Mesenchymal stem cell (in vitro differentiated cells and primary cell): ENCODE measurements at places on chromosomes 4 and X.
A peak's percentile ranks its signal among the peaks of the same experiment; 100 is the strongest.

- H3K4me3 ChIP-seq = no peak overlapping the region
- no peaks in the 10 kb centered on the region for H3K27me3 ChIP-seq
- H3K36me3 ChIP-seq = no peaks in the 10 kb centered on the region
- no peak for DNase-seq
Measured at GRCh38 chr4:165426823-165427222, 48.0 kb downstream of the CPE start.

DNA sequence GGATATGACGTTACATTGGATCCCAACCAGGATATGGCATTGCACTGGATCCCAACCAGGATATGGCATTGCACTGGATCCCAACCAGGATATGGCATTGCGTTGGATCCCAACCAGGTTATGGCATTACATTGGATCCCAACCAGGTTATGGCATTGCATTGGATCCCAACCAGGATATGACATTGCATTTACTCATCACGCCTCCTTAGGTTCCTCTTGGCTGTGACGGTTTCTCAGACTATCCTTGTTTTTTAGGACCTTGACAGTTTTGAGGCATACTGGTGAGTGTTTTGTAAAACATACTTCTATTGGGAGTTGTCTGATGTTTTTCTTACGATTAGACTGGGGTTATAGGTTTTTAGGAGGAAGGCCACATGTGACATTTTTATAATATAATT lies 5.4 kb upstream of the ACSL1 start:
- H3K27ac ChIP-seq = no peak overlapping the region
- H3K4me3 ChIP-seq = no peak overlapping the region
- H3K36me3 ChIP-seq = no peaks in the 10 kb centered on the region
- peaks cover 3% of the 10 kb centered on the region for H3K27me3 ChIP-seq

- no peaks in the 10 kb centered on the region for H3K4me1 ChIP-seq
- no peak overlapping the region for H3K4me3 ChIP-seq
- no peak for DNase-seq
Measured at GRCh38 chr4:132564920-132565319, 584.2 kb upstream of the PCDH10 start.

DNA sequence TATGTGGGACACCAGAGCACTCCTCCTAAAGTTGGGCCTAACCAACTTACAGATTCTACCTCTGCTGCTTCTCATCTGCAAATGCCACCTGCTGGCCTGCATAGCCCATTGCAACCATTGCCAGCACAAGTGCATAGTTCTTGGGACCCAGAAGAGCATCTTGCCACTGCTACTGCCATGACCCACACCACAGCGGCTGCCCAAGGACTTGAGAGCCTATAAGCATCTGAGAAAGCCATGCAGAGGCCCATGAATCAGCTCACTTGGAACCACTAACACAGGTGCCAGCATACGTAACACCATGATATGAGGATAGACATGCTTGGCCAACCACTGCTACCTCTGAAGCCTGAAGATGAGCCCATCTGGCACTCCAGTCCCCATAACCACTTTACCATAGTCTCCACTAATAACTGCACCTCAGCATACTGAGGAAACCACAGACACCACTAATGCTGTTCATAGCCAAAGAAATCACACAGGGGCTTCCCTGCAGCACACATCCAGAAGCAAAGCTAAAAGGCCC lies 258.1 kb upstream of the AGTR2 start:
- no peaks in the 10 kb centered on the region for H3K36me3 ChIP-seq
- H3K4me3 ChIP-seq = no peak overlapping the region
- H3K27me3 ChIP-seq = no peaks in the 10 kb centered on the region
- H3K27ac ChIP-seq = no peak overlapping the region

GRCh38 chrX:22069586-22069985 lies 37.5 kb downstream of the PHEX start:
- H3K27ac ChIP-seq = no peak overlapping the region
- no peak overlapping the region for H3K4me3 ChIP-seq
- DNase-seq = no peak
- no peaks in the 10 kb centered on the region for H3K4me1 ChIP-seq
- H3K36me3 ChIP-seq = no peaks in the 10 kb centered on the region
- no peaks in the 10 kb centered on the region for H3K27me3 ChIP-seq

- no peaks in the 10 kb centered on the region for H3K4me1 ChIP-seq
- DNase-seq = no peak
- peaks cover 14% of the 10 kb centered on the region for H3K27me3 ChIP-seq
- H3K27ac ChIP-seq = no peak overlapping the region
Measured at GRCh38 chr4:55661398-55662056, 25.4 kb upstream of the NMU start.

DNA sequence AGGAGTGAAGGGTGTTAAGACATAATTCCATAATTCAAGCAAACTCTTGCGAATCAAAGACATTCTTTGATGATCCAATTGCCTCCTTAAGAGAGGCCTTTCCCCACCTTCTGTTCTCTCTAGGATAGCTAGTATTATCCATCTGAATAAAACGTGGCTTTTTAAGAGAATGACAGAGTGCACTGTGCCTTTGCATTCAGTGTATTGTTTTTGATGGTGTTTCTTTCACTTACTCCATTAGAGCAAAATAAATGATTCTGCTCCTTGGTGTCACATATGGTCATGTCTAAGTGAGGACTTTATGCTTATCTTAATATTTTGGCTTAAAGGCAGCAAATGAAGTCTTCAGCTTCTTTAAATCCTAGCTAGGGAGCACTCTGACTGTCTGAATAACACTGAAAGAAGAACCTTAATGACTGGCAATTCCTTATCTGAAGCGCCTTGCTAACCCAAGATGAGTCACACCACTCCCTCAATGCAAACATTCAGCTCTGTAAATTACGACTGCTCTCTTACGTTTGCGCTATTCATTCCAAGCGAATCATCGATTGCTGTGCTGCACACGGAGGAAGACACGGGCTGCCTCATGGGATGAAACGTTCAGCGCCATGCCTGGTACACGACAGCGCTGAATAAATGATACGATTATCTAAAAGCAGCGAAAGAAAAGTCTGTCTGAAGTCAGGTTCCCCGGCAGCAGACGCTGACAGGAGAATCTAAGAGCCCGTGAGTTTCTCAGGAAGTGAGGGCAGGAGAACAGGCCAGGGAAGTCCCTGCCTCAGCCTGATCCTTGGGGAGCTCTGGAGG lies 35.1 kb upstream of the GEMIN8 start:
- peak; percentile 79 for DNase-seq
- no peak overlapping the region for H3K4me3 ChIP-seq
- H3K4me1 ChIP-seq = no peaks in the 10 kb centered on the region
- peaks cover 39% of the 10 kb centered on the region for H3K27me3 ChIP-seq

DNA sequence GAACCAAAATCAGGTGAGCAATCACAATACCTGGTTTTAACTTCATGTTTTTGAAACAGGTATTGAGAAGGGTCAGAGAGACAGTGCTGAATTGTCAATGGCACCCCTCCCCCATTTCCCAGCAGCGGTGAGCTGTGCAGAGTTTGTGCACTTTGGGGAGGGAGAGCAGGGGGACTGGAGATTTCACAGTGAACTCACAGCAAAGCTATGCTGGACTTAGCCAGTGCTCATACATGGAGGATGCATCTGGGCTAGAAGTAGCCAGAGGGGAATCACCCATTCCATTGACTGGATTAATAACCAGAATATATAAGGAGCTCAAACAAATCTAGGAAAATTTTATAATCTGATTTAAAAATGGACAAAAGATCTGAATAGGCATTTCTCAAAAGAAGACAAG lies 612.6 kb downstream of the STPG2 start:
- H3K27ac ChIP-seq = no peak overlapping the region
- no peak for DNase-seq
- no peak overlapping the region for H3K4me3 ChIP-seq
- H3K36me3 ChIP-seq = no peaks in the 10 kb centered on the region
- no peaks in the 10 kb centered on the region for H3K4me1 ChIP-seq

DNA sequence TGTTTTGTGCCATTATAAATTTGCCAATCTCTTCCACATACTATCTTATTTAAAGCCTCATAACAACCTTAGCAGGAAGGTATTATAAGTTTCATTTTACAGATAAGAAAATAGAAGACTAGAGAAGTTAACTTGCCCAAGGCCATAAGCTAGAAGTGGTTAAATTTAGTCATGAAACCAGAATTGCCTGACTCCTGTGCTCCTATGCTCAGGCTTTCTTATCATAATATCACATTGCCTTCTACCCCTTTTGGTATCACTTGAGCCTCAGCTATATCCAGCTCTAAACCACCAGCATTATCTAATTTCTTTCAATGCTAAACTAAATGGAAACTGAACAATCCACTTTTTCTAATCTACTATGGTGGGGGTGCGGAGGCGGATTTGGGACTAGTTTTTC lies 164.7 kb downstream of the GBA3 start:
- H3K27me3 ChIP-seq = no peaks in the 10 kb centered on the region
- no peak overlapping the region for H3K27ac ChIP-seq
- no peaks in the 10 kb centered on the region for H3K4me1 ChIP-seq
- H3K4me3 ChIP-seq = no peak overlapping the region
- no peak for DNase-seq

- no peak overlapping the region for H3K4me3 ChIP-seq
- H3K4me1 ChIP-seq = no peaks in the 10 kb centered on the region
- no peaks in the 10 kb centered on the region for H3K27me3 ChIP-seq
- H3K36me3 ChIP-seq = no peaks in the 10 kb centered on the region
Measured at GRCh38 chrX:10387011-10387410, 230.2 kb downstream of the CLCN4 start.

- no peak for DNase-seq
- H3K36me3 ChIP-seq = no peaks in the 10 kb centered on the region
- H3K27me3 ChIP-seq = no peaks in the 10 kb centered on the region
- no peak overlapping the region for H3K27ac ChIP-seq
- no peaks in the 10 kb centered on the region for H3K4me1 ChIP-seq
- no peak overlapping the region for H3K4me3 ChIP-seq
Measured at GRCh38 chrX:4094926-4095325, 381.5 kb upstream of the PRKX start.

DNA sequence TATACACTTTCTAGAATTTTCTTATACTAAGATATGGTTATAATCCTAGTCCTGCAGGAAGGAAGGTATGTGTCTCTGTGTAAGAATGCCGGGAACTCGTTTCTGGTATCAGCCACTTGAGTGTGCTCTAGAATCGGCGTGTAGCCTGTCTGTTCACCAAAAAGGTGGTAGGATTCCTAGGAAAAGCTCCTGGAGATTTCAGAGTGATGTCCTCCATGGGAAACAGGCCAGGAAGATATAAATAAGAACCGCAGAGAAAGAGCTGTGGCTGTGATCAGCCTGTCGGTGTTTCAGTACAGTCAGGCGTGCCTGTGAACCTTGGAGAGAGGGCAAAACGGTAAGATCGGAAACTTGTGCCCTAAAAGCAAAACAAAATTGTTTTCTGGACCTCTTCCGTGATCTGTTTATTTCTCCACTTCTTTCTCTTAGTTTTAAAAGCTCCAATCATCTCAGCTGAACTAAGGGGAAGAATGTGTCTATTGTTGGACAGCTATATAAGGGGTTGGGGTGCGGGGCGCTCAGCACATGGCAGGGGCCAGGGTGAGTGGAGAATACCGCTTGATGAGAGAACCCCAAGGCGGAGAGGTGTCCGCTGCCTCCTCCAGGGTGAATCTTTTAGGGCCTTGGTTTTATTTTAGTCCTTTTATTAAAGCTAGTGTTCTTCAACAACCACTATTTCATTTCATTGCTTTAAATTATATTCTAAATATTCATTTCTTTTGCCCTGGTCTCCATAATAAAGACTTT lies 303.8 kb upstream of the TENM3 start:
- H3K4me3 ChIP-seq = no peak overlapping the region
- H3K27me3 ChIP-seq = no peaks in the 10 kb centered on the region
- no peak overlapping the region for H3K27ac ChIP-seq
- no peaks in the 10 kb centered on the region for H3K4me1 ChIP-seq
- DNase-seq = no peak
- no peaks in the 10 kb centered on the region for H3K36me3 ChIP-seq
